ENCODE measurements at places on chromosomes 12 and 14.

DNA sequence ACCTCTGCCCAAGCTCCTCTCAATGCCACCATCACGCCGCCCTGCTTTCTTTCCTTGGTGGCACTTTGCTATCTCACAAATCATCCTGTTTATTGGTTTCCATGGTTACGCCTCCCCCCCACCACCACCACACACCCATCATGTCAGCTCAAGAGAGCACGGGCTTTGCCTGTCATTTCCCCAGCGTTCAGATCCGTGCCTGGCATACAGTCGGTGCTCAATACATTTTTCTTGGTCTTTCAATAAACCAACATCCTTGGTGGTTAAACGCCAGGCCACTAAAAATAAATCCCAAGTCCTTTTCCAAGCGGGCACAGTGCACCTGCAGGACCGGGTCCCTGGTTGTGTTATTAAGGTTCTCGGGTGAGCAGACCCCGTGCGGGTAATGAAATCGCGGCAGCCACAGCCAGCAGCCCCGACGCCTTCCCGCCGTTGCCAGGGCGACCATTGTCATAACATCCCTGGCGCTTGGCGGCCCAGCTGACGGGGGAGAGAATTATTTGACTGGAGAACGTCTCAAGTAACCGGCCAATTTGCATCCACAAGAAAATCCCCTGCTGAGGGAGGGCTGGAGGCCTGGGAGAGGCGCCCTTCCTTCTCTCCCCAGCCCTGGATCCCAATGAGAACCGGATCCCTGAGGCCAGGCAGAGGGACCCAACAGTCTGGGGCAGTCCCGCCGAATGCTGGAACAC lies 92.9 kb downstream of the KSR2 start:
- no peak for DNase-seq

DNA sequence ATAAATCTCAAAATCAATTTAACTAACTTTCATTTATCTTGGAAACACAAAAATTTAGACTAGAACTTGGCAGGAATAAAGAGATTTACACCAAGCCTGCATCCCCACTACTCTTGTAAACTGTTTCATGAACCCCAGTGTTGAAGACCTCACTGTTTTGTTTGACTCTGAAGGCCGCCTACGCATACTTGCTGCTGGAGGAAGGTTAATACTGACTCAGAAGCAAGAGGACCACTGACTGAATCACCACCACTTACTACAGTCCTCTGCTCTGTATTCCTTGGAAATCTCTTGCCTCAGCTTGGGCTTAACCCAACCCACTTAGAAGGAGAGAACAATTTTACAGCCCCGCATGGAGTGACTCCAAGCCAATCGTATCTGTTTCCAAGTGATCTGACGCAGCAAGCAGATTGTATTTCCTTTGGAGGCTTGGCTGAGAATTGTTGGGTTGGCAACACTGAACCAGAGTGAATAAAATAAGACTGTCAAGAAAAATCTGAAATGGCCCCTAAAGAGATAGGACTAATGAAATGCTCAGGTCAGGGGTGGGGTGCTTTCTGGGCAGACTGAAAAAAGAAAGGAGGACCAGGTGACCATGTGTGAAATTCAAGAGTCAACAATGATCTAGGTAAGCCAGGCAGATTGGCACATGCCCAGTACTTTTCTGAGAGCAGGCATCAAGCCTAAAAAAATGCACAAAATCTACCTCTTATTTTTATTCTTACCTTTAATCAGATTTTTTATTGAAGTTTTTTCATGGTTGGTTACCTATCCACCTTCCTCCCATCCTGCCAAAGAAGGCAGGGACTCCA lies 248.6 kb downstream of the ZFP36L1 start:
- peak; percentile 71 for DNase-seq

- no peak for DNase-seq
Measured at GRCh38 chr12:12507121-12507520, 55.5 kb downstream of the DUSP16 start.

DNA sequence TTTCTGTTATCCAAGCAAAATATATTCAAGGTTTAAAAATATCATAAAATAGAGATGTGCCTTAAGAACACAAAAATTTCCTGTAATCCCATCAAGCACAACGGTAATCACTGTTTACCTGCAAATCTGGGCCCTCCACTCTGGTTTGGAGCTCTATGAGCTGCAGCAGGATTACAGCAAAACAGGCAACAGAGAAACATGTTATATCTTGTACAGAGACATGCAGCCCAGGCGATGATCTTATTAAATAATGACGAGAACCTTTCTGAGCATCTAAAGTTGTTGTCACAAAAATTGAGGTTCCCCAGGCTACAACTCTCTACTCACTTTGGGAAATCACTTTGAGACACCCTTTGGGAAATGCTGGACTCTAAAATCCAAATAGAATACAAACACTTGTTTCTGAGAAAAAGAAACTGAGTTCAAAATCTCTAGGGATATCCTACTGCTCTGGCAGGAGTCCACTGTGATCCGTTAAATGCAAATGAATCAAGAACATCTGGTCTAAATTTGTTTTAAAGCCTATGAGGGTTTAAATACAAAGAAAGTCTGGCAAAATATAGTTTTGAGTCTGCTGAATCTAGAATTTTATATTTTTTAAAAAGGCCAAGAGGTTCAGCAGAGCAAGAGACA lies 36.3 kb downstream of the STON2 start:
- DNase-seq = no peak

DNA sequence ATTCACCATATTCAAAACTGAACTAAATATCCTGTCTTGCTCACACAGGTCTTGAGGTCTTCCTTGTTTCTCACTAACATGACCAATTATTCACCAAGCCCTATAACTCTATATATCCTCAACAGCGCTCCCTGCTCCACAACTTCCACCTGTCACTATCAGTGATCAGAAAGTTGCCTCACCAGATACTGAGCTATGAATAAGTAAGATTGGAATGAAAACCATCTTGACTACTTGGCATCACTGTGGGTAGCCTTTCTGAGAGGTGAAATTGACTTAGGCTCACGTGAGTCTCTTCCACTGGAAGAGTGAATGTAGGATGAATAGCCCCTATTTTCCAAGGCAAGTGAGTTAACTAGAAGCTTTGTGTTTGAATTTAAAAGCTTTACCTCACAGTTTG lies 167.1 kb downstream of the PIK3C2G start:
- DNase-seq = no peak

DNA sequence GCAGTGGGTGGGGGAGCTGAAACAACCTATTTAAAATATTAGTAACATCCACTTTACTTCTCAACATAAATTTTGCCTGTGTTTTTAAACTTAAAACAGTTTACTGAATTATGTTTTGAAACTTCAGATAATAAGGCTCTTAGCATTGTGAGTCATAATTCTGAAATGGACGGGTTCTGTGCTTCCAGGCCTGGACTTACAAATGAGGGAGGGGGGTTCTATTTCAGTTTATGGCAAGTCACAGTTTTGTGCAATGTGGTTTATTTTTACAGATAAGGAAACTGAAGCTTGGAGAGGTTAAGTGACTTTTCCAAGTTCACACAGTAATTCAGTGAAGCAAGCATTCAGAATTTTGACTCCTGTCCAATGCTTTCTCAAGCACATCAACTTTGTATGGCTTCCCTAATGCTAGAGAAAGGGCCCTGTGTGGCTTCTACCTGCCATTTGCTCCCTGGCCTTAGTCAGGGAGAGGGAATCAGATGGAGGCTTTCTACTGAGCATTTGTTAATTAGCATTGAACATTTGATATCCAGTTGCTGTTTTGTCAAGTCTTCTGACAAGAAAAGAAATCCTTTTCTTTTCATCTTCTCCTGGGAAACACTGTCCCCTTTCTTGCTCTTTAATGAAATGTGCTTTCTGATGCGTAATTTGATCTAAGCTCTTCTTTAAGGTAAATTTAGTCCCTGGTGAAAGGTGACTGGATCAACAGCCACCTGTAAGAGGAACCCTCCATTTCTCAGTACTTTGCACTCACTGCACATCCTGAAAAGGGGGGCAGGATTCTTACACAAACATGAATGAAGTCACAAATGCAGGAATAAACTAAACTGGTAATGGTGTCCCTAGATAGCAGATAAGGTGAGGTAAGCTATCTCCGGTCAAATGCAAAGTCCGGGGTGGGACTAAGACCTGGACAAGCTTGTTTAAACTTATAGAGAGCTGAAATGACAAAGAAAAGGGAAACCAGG lies 2.5 kb upstream of the SALL2 start:
- no peak for DNase-seq
